NCI-H510A treated with DMSO at 0.1 percent for 48 hours (cell line): ENCODE measurements at places on chromosomes 16 and 17.

DNA sequence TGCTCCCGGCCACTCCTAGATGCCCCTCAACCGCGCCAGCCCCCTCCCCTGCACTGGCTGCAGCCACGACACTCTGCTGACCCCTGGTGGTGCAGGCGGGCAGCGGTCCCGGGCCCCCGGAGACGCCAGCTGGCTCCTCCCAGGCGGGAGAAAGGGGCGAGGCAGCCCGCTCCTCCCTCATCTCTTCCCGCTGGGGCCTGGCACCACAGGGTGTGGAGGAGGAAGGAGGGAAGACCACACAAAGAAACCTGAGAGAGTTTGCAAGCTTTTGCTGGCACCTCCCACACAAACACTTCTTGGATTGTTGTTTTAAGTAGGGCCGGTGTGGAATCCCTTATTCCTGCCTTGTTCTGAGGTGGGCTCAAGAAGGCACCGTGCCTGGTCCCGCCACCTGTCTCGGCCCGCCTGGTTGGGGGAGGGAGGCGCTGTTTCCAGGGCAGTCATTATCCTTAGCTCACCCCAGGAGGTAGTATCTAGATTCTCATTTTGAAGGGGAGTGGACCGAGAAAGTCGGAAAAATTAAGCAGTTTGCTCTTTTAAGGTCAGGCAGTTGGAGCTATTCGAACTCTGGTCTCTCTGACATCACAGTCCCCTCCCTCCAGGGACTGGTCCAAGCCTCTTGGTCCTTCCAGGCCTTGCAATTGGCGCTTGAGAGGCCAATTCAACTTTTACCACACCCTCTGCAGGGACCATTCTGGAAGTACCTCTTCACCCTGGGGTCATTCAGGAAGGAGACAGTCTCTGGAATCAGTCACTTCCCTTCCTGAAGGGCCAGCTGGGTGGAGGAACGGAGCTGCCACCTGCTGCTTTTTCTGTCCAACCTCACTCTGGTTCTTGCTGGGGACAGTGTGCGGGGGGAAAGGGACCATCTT, 959 bp upstream of the ANKRD13B start:
- DNase-seq, result peak; percentile 95

GRCh38 chr17:15122857-15123256, 142.3 kb downstream of the PMP22 start:
- DNase-seq, result no peak

GRCh38 chr16:15933781-15934180, 15.6 kb upstream of the ABCC1 start:
- DNase-seq, result no peak

DNA sequence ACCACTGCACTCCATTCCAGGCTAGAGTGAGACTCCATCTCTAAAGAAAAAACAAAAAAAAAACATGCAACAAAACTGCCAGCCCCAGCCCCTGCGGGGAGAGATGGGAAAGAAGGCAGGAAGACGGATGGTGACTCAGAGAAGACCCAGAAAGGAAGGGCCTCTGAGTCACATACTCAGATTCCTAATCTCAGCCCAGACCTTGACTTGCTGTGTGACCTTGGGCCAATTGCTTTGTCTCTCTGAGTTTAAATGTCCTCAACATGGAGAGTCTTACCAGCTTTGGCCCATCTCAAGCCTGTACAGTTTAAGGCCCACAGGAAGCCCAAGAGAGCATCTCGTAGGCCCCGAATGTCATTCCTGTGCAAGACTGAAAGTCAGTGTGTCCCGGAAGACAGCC, 86.5 kb upstream of the LHX1 start:
- DNase-seq, result no peak

DNA sequence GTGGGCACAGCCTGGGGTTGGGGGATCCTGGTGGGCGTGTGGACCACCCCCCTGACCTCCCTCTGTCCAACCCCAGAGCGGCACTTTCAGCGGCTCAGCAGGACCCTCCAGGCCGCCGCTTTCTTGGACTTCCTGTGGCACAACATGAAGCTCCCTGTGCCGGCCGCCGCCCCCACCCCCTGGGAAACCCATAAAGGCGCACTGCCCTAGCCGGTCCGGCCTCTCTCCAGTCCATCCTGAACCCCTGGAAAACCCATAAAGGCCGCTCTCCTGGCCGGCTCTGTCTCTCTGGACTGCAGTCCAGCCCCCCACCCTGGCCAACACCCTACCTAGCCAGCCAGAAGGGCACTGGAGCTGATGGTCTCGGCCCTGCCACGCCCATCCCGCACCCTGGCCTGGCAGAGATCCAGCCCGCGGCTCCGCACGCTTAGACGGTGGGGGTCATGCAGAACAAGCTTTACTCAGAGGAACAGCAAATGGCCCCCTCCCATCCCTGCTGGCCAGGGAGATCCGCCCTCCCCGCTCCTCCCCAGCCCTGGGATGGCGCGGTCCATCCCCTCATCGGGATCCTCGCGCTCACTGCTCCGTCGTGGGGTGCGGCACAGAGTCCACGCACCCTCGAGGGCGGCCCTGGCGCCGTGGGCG, 2.7 kb downstream of the NOXO1 start:
- no peak for DNase-seq

GRCh38 chr16:52364500-52364899, 182.4 kb downstream of the TOX3 start:
- no peak for DNase-seq

DNA sequence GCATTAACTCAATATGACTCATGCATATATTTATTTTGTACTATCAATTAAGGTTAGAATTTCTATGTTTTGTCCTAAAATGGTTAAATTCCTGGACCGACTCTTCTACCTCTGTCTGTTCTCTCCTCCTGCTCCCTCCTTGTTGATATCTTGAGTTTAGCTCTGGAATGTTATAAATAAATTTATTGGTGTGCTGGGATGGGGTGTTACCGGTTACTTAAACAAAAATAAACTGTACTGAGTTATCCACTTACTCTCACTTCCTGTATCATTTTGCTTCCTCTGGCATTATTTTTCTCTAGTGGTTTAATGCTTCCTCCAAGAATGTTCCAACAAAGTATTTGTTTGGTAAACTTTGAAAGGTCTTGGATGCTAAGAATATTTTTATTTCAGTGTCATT, 120.1 kb downstream of the ABCA8 start:
- no peak for DNase-seq

GRCh38 chr17:77708049-77708448, 250.5 kb upstream of the TNRC6C start:
- no peak for DNase-seq

DNA sequence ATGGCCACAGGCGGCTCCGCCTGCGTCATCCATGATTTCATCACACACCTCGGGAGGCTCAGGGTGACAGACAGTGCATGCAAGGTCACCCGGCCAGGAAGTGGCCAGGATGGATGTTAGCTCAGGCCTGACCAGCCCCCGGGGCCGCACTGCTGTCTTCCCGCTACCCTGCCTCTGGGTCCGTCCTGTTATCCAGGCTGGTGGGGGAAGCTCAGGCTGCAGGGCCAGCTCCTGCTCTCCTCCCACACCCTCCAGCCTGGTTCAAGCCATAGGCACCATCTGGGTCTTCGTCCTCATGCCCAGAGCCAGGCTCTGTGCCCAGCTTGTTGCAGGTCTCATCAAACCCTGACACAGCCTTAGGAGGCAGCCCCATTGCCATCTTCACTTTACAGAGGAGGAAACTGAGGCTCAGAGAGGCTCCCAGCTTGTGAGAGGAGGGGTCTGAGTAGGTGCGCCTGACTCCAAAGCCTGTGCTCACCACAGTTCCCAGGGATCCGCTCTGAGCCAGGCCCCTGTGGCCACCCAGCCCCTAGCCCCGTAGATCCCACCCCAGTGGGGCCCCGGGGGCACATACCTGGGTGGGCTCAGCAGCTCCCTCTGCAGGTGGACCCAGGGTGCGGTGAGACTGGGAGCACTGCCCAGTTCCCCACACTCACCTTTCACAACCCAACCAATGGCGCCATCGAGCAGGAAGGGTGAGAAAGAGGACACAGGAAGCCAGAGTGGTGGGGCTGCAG, 412 bp upstream of the ADGRG3 start:
- no peak for DNase-seq

GRCh38 chr16:8867932-8868415, 832 bp downstream of the CARHSP1 start:
- no peak for DNase-seq

DNA sequence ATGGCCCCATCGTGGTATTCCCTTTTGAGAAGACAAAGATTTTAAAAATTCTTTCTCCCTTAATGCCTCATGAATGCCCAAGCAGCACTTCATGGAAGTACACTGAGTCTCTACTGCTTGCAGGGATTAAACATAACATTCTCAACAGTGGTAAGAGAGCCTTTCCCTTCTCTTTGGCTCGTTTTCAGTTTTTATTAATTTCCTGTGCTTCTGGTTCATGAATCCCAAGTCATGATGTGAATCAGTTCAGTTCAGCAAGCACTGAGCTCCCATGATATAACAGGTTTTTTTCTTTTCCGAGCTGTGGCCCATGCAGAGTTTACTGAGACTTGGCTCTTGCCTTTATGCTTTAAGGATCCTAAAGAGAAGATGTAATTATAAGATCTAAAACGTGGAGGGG, 175.3 kb downstream of the WWOX start:
- no peak for DNase-seq

- DNase-seq, result no peak
These were observed 19.5 kb upstream of the RBFOX1 start for GRCh38 chr16:7313170-7313569.

- no peak for DNase-seq
These were observed 9.9 kb upstream of the EDC4 start for GRCh38 chr16:67862623-67863583.

DNA sequence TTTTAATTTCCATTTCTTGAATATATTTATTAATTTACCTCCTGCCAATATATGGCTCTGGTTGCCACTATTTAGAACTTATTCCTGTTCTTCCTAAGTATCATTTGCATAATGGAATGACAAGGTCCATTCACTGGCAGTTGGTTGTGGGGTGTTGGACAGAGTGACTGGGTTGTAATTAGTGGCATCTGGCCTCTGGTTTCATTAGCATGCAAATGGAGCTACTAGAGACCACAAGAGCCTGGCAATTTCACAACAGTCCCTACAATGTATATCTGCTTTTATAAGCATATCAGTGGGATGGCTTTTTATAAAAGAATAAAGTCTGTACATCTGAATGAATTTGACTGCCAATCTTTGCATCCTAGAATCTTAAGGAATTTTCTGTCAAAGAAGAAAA, 1030.9 kb upstream of the CDH8 start:
- no peak for DNase-seq

DNA sequence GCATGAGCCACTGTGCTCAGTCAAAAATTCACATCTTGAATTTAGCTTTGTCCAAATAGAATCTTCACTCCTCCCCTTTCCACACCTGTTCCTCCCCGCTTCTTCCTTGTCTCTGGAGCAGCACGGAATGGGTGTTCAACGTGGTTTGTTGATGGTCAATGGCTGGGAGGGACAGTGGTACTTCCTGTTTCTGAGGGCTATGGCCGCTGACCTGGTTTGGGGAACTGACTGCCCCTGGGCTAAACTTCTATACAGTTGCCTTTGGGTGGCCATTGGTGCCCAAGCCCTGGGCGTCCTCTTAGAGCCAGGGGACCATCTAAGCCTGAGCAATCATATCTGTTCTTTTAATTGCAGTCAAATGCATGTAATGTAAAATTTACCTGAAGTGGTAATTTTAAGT, 19.1 kb upstream of the WFIKKN2 start:
- DNase-seq, result no peak

DNA sequence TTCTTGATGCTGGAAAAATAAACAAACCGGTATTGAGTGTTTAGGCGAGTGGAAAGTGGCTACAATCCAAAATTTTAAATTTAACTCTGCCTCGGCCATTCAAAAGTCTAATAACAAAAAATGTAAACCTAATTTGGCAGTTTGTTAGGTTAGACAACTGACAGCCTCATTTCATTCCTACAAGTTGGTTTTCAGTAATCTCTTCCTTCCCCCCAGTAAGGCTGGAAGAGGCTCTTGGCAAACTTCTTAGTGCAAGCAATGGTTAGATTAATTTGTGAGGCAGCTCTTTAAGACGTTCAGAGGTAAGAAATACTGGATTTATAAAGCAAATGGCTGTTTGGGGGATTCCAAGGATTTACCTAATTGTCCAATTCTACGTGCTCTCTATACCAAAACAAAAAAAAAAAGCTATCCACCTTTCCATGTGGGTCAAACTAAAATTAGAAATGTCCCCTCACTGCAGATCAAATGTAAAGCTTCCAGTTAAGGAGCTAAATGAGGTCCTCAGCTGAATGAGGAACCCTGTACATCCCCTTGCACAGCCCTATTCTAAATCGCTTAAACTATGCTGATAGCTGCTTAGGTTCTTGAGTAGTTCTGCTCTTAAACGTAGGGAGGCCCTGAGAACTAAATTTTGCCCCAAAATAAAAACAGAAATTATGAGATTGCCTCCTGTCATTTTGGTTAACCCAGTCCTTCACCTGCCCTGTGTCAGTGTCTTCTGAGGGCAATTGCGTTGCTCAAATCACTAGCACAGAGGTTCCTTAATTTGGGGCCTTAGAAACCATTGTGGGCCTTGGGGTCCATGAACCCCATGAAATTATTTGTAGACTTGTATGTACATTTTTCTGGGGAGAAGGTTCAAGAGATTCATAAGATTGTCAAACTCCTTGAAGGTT, 2.9 kb downstream of the HEXIM1 start:
- DNase-seq, result no peak

DNA sequence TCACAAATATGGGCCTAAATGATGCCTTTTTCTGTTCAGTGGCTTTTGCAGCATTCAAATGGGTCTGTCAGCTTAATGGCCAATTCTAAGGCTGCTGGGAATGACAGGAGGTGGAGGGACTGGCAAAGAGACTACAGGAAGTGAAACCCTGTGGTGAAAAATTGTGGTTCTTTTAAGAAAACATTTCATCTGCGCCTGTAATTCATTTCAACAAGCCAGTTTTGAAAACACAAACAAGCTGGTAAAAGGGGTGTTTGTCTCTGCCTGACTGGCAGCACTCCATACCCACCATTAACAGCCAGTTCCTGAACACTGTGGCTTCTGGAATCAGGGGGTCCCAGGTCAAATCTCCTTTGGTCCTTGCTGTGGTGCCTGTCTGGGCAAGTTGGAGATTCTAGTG, 3.6 kb upstream of the KDM8 start:
- no peak for DNase-seq

GRCh38 chr17:82202981-82203380, 9.7 kb downstream of the CCDC57 start:
- no peak for DNase-seq

- DNase-seq, result no peak
These were observed 117.0 kb downstream of the RAB11FIP4 start for GRCh38 chr17:31508288-31509094.

DNA sequence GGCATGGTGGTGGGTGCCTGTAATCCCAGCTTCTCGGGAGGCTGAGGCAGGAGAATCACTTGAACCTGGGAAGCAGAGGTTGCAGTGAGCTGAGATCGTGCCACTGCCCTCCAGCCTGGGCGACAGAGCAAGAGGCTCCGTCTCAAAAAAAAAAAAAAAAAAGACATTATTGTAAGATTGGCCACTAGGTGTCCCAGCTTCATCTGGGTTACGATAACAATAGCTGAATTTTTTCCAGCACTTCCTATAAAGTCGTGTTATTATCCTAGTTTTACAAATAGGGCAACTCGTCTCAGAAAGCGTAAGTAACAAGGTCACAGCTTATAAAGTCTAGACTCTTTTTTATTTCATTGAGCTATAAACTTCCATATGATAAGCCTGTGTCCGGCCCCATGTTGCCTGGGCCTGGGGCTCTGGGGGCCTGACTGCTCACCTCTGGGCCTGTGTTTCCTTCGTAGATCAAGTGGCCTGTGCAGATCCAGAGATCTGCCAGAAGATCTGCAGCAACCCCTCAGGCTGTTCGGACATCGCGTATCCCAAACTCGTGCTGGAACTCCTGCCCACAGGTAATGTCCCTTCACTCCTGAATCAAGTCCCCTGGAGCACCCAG, 60.5 kb downstream of the SLC5A11 start:
- DNase-seq, result peak; percentile 7

- DNase-seq, result no peak
These were observed 122.6 kb upstream of the HS3ST2 start for GRCh38 chr16:22691335-22691734.
